ENCODE measurements at places on chromosomes 6 and 20.

- DNase-seq: peak; percentile 54
Measured at GRCh38 chr20:63509088-63509564, 10.2 kb upstream of the EEF1A2 start.

GRCh38 chr6:5389086-5389745 is 127.9 kb downstream of the FARS2 start:
- no peak for DNase-seq

DNA sequence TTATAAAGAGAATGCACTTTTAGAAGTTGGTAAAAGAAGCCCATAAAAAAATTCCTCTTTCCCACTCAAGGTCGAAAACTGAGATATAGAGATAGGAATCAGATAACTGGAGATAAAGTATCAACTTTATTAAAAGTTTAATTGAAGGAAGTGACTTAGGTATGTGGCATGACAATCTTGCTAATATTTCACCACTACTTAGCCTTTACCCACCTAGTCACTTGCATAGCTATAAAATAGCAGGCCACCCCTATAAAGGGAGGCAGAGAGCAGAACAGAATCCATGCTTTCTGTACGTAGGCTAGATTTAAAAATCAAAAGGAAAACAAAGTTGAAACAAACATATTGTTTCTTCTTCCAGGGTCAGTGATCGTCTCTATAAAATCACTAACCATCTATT is 13.2 kb upstream of the TBC1D32 start:
- no peak for DNase-seq

DNA sequence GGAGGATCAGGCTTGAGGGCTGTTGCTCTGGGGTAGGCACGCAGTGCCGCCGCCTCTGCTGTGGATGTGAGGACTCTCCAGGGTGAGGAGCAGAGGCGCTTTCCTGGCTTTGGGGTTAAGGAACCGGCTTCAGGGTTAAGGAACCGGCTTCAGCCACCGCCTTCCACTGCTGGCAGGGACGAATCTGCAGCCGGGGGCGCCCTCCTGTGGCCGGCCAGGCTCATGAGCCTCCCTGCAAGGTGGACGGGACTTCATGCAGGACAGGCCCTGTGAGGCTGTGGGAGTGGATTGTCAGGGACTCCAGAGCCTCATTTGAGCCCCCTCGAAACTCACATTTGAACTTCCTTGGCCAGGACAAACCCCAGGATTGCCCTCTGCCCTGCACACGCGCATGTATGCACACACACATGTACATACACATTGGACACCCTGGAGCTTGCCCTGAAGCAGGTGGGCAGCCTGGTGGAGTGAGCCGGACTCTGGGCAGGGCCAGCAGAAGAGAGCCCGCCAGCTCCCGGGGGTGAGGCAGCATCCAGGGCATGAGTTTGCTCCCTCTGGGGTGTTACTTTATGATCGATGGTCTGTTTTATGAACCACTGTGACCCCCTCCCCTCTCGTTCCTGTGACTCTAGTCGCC is 146.9 kb downstream of the PHACTR3 start:
- peak; percentile 93 for DNase-seq

- DNase-seq: no peak
Measured at GRCh38 chr6:71419217-71420094, 130.8 kb downstream of the OGFRL1 start.

DNA sequence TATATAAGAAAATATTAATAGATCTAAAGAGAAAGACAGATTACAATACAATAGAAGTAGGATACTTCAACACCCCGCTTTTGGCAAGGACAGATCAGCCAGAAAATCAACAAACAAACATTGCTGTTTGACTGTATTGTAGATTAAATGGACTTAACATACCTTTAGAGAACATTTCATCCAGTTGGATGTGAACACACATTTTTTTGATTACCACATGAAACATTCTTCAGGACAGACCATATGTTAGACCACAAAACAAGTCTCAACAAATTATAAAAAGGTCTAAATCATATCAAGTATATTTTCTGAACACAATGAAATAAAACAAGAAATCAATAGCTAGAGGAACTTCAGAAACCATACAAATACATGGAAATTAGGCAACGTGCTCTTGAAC is 148.2 kb downstream of the TRMT11 start:
- no peak for DNase-seq
